CD4-positive, alpha-beta T cell treated with Interleukin-6 at 100 ng/mL for 8 hours (primary cell): ENCODE measurements at places on chromosomes 3 and 15.

- peak; percentile 9 for DNase-seq
Measured at GRCh38 chr3:15428539-15428938, 1.1 kb downstream of the EAF1 start.

- no peak for DNase-seq
Measured at GRCh38 chr15:73403171-73403570, 34.4 kb upstream of the HCN4 start.

DNA sequence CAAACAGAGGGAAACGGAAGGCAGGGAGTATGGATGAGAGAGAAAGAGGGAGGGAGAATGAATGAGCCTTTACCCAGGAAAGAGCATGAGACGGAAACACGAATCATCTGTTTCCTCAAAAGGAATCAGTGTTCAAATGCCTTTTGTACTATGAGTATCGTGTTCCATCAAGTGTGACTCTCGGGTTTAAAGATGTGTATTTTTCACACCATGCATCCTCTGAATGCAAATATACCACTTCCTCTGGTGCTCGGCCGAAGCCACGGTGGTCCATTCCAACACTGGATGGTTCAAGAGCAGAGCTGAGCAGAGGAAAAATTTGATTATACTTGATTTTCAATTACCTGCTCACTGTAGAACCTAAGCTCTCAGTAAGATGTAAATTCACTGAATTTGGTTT, 505.1 kb downstream of the MECOM start:
- no peak for DNase-seq

GRCh38 chr15:25327686-25328085, 111.1 kb downstream of the UBE3A start:
- DNase-seq, result no peak
